ENCODE measurements at places on chromosomes 4 and X.

DNA sequence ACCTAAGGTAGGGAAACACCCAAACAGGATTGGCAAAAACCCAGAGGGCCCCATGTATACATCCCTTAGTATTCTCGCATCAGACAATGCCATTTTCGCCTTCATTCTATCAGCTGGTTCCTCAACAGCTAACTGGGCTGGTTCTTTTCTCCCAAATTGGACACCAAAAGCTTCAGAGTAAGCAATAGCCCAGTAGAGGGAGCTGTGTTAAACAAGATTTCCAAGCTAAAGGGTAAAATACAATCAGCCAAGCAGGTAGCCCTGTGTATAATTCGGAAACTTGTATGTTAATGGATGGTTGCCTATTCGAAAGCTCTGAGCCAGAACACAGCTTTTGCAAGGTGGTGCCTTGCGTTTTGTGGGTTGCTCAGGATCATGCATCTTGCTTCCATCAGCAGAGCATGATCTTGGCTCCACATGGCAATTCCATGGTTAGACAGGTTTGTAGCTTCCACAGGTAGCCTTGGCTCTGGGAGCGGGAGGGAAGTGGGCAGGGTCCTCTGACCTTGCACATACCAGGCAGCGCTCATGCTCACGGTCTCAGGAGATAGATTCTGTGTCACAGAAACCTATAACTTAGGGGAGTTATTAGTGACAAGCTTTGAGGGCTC is 115.2 kb upstream of the LNX1 start:
- no peak for DNase-seq

- no peak for DNase-seq
These were observed 162.5 kb upstream of the ATP6AP2 start for GRCh38 chrX:40418146-40418812.

- no peak for DNase-seq
These were observed 27.6 kb downstream of the C4orf50 start for GRCh38 chr4:5990446-5991160.

DNA sequence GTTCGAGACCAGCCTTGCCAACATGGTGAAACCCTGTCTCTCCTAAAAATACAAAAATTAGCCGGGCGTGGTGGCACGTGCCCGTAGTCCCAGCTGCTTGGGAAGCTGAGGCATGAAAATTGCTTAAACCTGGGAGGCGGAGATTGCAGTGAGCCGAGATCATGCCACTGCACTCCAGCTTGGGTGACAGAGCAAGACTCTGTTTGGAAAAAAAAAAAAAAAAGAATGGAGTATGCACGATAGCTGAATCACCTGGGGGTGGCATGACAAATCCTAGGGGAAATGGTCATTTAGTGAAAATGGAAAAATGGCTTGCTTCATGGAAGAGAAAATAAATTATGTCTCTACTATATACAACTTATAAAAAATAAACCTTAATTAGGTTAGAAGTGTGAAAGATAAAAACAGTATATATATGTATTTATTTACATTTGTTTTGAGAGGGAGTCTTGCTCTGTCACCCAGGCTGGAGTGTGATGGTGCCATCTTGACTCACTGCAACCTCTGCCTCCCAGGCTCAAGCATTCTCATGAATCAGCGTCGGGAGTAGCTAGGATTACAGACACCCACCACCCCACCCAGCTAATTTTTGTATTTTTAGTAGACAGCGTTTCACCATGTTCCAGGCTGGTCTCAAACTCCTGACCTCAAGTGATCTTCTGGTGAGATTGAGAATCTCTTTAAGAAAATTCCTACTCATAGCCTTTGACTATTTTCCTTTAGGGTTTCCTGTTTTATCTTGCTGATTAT is 19.3 kb upstream of the ING2 start:
- no peak for DNase-seq

- DNase-seq: no peak
These were observed 326.4 kb downstream of the PPP3CA start for GRCh38 chr4:101020956-101021355.

GRCh38 chrX:114798907-114799306 is 215.0 kb downstream of the HTR2C start:
- DNase-seq: no peak

GRCh38 chrX:45329217-45329616 is 128.5 kb upstream of the DIPK2B start:
- no peak for DNase-seq

DNA sequence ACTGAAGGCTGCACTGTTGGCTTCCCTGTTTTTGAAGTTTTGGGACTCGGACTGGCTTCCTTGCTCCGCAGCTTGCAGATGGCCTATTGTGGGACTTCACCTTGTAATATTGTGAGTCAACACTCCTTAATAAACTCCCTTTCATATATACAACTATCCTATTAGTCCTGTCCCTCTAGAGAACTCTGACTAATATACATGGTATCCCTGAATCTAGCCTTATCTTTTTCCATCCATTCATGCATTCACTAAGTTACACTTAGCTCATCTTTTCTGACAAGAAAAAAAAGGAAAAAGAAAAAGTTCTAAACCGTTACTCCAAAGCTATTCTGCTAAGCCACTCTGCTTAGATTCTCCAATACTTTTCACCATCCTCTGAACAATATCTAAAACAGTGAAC is 1260.2 kb upstream of the PCDH7 start:
- DNase-seq: no peak

Measured in activated CD4-positive, alpha-beta T cell treated with anti-CD3 and anti-CD28 coated beads for 24 hours (primary cell).